NCI-H446 (cell line): ENCODE measurements at places on chromosomes 5 and 9.

DNA sequence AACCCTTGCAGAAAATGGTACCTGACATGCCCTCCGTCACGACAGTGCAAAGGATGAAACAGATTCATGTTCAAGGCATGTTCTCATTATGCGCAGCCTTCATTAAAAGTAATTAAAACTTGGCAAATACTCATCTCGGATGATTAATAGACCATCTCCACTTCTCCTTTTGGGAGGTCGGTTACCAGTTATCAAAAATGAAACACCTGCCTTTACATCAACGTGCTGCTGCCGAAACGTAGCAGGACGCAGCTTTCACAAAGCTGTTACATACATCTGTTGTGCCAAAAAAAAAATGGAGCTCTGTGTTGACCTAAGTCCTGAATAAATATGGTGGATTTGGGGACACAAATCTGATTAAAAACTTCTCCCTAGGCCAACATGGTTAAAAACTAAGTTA lies 75.7 kb downstream of the PTCH1 start:
- DNase-seq = no peak

DNA sequence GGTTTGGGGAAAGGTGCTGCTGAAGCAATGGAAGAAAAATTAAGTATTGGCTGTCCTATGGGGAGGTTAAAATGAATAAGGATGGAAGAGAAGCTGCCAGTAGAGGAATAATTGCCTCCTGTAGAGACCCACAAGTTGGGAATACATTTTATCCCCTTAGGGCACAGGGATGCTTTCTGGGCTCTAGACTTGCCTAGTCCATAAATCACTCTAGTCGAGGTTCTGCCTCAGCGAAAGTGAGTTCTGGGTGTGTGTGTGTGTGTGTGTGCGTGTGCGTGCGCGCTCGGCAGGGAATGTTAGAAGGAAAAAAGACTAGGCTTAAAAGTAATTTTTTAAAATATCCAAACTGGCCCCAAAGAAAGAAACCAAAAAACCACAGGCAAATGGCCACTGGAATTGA lies 291.6 kb downstream of the DOCK8 start:
- DNase-seq = no peak

- DNase-seq = no peak
Observed at GRCh38 chr5:169577951-169578350, 5.6 kb upstream of the SPDL1 start.

- no peak for DNase-seq
Observed at GRCh38 chr9:19720377-19720776, 68.5 kb downstream of the SLC24A2 start.

DNA sequence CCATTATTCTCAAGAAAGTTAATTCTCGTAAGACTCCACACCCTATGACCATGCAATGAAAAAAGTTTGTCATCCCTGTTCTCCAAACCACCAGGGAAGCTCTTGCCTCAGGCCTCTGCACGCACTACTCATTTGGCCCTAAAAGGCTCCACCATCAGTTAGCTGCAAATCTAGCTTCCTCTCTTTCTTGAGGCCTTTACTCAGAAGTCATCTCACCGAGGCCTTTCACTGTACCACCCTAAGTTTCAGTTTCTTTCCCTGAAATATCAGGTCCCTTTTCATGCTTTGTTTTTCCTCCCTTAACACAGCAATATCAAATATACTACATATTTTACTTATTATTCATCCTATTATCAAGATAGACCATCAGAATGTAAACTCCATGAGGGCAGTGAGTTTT lies 39.1 kb downstream of the OXCT1 start:
- no peak for DNase-seq

DNA sequence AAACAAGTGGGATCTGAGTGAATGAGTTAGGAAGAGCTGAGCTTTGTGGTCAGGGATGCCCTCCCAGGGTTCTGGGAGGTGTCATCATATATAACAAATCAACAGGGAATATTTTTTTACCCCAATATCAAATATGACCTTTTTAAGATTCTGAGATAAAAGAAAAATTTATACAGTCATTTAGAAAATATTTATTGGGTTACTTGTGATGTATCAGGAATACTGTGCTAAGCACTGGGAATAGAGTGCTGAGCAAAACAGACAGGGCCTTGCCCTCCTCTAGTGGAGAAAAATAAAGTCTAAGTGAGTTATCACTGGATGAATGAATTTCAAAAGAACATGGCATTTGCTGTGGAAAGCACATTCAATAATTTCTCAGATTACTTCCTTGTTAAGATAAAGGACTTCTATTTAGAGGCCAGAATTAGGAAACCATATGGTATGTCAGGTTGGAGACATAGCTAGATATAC lies 102.9 kb downstream of the BOD1 start:
- DNase-seq = no peak

GRCh38 chr5:115738830-115739229 lies 77.6 kb downstream of the CDO1 start:
- no peak for DNase-seq

DNA sequence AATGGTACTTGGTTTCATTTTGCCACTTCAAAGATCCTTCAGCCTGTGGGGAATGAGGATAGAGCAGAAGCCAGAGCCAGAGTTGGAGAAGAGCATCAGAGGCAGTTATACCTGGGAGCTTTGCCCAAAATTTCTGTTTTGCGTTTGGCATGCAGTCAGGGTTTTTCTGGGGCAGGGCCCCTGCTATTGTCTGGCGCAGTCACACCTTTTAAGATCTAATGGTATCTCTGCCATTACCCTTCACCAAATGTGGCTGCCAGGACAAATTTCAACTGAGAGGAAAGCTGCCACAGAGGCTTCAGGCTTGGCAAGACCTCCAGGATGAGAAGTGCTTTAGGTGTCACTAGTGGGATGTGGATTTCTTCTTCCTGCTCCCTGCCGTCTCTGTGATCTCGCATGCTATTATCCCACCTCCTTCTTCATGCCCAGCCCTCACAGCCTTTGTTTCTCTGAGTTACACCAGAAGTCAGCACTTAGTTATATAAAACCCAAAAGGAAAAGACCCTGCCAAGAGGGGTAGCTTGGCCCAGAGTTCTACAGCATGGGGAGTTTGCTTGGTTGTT lies 357.0 kb downstream of the TLE4 start:
- no peak for DNase-seq

DNA sequence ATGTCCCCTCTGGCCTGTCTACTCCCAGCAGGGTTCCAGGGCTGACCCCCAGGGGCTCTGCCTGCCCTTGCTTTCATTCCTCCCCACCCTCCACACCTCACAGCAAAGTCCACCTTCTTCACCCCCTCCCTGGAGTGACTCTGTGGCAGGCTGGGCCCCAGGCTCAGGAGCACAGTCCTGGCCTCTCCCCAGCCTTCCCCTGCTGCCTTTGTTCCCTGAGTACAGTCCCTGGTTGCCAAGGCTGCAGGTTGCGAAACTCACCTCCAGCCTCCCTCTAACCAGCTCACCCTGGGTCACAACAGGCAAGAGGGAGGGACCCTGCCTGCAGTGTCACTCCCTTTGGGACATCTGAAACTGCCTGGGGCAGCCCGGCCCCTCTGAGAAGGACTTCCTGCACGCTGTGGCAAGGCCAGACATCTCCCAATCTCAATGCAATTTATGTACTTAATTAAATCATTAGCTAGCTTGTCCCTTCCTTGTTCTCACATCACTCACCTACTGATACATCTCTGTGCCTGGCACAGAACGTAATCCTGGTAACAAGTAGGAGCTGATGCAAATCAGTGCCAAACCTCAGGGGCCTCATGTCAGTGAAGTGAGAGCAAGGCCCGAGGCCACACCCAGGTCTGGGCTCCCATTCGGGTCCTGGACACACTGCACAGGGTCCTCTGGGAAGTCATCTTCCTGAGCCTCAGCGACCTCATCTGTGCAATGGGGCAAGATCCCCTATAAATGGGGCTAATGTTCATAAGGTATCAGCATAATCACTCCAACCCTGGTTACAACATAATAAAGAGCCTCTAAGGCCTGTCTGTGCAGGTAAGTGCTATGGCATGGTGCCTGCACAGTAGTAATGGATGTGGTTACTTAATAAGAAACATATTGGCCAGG lies 27.3 kb upstream of the TRIM14 start:
- no peak for DNase-seq

GRCh38 chr5:963673-964531 lies 44.7 kb upstream of the NKD2 start:
- DNase-seq = no peak

GRCh38 chr5:164741376-164741775 lies 1236.0 kb downstream of the MAT2B start:
- no peak for DNase-seq

DNA sequence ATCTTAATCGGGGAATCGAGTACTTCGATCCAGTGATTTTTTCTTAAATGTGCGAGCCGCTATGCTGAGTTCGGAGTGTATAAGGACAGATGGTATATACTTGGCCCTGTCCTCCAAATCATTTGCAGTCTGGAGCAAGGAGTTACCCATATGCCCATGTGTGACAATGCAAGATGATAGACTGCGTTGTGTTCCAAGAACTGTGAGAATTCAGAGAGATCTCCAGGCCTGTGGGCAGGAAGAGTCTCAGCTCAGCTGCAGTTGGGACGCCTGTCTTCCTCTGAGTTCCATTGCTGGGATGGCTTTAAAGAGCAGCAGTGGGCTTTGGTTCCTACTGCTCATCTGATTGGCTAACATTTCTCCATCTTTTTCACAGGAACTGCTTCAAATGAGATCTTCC lies 106.6 kb downstream of the ADAMTS16 start:
- no peak for DNase-seq

GRCh38 chr9:78044189-78044588 lies 12.6 kb upstream of the GNAQ start:
- DNase-seq = no peak

- no peak for DNase-seq
Observed at GRCh38 chr5:133842846-133843611, 125.4 kb downstream of the C5orf15 start.

DNA sequence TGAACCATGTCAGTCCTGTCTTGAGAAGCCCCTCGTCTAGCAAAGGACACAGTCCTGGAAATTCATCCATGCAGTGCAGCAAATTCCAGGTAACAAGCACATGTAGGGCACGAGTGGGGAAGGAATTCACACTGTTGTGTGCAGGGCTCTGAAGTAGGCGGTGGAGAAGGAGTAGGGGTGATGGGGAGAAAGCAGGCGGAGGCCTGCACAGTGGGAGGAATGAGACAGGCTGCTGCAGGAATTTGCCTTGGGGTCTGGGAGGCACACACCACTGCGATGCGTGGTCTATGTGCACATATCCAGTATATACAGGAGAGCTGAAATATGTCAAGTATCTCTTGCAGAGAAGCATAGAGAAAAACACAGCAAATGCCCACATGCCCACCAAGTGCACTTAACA lies 249.2 kb upstream of the IRX2 start:
- DNase-seq = no peak

DNA sequence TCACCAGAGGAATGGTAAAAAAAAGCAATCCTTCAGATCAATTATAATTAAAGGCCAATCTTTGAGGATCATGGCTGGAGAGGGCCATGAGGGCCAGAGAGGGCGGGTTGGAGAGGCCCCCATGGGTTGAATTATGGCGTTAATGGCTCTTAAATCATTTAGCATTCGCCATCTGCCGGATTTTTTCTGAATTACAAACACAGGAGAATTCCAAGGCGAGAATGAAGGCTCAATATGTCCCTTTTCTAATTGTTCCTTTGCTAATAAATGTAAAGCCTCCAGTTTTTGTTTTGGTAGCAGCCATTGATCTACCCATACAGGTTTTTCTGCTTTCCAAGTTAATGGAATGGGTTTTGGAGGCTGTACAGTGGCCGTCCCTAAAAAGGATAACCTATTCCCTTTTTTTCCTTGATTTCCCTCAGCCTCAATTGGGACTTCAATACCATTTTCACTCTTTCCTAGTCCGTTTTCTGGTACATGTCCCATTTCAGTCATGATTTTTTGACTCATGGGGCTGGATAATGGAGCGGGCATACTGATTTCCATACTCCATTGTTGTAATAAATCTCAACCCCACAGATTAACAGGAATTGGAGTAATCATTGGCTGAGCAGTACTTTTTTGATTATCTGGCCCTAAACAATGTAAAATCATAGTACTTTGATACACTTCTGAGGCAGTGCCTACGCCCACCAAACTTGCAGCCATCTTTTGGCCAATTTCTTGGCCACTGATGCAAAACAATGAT lies 6.7 kb upstream of the TMEM141 start:
- peak; percentile 50 for DNase-seq

DNA sequence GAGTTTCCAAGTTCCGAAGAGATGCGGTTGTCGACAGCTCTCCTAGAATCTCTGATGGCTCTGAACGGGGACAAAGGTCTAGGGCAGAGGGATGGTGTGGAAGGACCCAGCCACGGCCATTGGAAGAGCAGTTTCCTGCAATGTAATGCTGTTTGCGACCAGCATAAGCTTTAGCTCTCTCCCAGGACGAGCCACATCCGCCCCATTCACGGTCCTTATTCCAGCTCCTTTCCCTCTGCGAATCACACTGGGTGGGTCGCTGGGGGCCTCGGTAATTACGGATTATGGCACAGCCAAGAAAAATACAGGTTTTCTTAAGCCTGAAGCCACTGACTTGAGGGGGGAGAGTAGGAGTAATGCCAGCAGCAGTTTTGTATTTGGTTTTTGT lies 22.7 kb downstream of the ANXA2R start:
- no peak for DNase-seq

- DNase-seq = no peak
Observed at GRCh38 chr5:572398-573019, 39.6 kb upstream of the CEP72 start.

DNA sequence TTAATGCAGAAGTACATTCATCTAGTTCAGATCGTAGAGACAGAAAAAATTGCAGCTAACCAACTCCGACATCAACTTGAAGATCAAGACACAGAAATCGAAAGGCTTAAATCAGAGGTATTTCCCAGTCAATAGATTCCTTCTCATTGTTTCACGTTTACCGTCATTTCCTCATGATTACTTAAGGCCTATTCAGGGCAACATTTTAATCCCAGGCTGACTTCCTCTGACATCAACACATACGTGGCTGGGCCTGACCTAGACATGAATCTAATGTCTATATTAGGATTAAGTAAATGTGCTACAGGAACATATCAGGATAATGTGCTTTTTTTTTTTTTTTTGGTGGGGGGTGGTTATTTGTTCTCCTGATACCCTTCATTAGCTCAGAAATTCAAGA lies 107.9 kb downstream of the RASGRF2 start:
- DNase-seq = no peak

DNA sequence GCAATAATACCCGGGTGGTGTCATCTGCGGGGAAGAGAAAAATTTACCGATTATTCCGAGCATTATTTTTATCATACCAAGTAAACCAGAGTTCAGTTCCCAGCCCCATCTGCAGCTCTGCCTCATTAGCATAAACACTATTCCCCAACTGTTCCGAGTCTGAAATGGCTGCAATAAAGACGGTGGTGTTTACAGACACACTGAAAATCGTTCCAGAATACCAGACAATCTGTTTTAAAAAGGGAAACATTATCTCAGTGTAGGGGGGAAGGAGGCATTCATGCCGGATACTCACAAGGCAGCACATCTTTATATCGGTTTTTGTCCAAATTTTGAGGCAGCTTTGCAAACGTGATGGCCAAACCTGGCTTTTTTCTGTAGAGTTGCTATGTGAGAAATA lies 70.3 kb upstream of the EPB41L4B start:
- no peak for DNase-seq

GRCh38 chr5:62538017-62538942 lies 40.3 kb upstream of the LRRC70 start:
- DNase-seq = no peak
